Stimulated activated CD8-positive, alpha-beta memory T cell treated with anti-CD3 and anti-CD28 coated beads, Interleukin-4, amount 100 ng/mL, for 4 hours (primary cell): ENCODE measurements at places on chromosomes 3 and 15.

DNA sequence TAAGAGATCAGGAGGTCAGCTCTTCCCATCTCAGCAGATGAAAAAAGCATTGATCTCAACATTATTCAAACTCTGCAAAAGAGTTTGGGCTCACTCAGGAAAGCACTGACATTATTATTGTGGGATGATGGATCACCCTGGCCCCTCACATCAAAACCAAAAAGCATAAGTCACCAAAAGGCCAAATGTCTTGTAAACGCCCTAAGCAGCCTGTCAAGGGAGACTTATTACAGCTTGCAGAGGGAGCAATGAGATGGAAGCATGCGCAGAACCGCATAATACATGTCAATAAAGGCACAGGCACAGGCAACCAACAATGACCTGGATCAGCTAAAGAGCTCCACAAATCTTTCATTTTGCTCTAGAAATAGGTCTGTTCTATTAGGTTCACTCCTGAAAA, 4.6 kb downstream of the FSIP1 start:
- no peak for DNase-seq

GRCh38 chr15:36398212-36398611, 181.2 kb upstream of the CDIN1 start:
- no peak for DNase-seq

DNA sequence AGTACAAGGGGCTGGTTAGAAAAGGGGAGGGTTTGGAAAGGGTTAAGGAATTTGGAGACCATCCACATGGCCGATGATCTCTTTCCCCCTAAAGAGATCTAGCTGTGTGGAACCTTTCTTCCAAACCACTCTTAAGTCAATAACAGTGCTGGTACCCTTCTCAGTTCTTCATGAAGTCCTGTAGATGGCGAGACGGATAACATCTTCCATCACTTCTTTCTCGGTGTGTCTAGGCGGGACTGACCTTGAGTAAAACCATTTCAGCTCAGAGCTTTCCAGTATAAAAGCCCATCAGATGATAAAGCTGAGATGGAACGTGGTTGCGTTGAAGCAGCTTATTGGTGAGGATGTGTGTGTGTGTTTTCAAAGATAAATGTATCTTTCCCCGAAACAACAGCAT, 151.5 kb upstream of the BHLHE40 start:
- DNase-seq: no peak

- no peak for DNase-seq
Measured at GRCh38 chr15:39267685-39268084, 313.2 kb upstream of the THBS1 start.
